ENCODE measurements at places on chromosomes 7 and 10.

DNA sequence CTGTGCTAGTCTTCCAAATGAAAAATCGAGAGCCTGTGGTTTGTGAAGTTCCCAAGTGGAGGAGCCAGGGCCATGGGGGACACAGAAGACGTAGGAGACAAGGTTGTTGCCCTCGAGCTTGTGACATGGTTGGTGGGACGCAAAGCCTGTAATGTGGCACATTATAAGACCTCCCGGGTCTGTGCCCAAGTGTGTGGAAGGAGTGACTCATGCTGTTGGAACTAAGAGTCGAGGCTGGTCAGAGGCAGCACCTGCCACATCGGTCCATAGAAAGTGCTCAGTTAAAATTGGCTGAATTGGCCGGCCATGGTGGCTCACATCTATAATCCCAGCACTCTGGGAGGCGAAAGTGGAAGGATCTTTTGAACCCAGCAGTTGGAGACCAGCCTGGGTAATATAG lies 27.0 kb upstream of the PODXL start:
- DNase-seq: no peak

- no peak for DNase-seq
These were observed 422.8 kb downstream of the KCNMA1 start for GRCh38 chr10:77214799-77215198.

DNA sequence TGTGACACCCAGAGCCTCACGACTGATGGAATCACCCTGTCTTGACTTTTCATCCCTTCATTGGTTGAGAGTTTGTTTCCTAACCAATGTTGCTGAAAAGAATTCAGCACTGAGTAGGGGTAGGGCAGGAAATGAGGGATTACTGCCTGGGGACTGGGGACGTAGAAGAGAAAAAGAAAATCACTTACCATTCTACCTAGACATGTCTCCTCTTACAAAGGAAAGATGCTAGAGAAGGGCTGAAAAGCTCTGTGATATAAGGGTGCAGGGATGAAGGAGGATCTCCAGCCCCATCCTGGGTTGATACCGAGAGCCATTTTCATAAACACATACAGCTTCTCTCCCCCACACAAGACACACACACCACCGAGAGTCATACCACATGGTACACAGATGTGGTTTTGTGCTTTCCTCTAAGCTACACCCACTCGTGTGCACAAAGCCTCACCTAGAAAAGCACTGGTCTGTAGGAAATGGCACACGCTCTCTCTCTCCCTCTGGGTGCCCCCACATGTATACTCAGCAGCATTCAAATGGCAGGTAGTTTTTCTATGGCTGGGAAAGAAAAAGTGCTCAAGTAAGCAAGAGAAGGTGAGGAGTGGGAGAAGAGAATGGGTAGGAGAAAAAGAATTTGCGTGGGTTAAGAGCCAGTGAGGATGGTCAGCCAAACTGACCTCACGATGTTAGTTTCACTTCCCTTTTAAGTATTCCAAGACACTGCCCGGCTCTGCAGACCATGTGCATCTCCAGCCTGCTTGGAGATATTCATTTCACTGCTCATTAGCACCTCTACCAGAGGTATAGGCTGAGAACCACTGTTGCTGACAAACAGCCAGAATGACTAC lies 85.8 kb downstream of the CALD1 start:
- no peak for DNase-seq

GRCh38 chr7:132618271-132618955 lies 42.1 kb upstream of the PLXNA4 start:
- no peak for DNase-seq

GRCh38 chr10:88073682-88074081 lies 210.3 kb downstream of the PTEN start:
- no peak for DNase-seq

GRCh38 chr10:124992462-124993344 lies 50.8 kb downstream of the ZRANB1 start:
- DNase-seq: peak; percentile 81

DNA sequence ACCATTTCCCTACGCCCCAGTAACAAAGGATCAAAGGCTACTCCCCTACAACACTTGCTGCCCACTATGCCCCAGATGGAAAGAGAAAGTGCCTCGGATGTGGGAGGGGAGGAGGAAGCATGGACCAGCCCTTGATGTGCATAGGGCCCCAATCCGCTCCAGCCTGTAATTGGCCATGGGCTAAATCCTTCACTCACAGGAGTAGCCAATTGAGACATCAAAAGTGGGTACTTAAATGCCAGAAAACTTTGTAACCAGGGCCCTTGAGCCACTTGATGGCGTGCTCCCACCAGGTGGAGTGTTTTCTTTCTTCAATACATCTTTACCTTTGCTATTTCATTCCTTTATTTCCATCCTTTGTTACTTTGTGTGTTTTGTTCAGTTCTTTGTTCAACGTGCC lies 500.5 kb upstream of the LRRN3 start:
- DNase-seq: no peak

GRCh38 chr10:118028619-118029018 lies 18.1 kb downstream of the RAB11FIP2 start:
- DNase-seq: no peak

DNA sequence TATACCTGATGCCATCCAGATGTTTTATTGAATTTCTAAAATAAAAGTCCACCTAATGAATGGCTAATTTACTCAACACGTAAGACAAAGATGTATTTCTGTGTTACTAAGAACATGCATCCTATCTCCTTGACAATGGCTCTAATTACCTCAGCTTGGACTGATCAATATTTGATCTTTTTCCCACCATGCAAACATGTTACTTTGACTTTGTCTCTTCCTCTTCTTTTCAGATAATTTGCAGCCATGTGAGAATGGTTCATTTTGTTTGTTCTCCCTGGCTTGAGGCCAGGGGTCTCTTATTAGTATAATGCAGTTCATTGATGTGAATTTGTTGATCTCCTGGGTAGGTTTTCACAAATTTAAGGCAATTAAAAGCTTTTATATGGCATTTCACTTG lies 302.1 kb downstream of the ADK start:
- no peak for DNase-seq

- no peak for DNase-seq
These were observed 9.4 kb downstream of the ING3 start for GRCh38 chr7:120959929-120960484.

DNA sequence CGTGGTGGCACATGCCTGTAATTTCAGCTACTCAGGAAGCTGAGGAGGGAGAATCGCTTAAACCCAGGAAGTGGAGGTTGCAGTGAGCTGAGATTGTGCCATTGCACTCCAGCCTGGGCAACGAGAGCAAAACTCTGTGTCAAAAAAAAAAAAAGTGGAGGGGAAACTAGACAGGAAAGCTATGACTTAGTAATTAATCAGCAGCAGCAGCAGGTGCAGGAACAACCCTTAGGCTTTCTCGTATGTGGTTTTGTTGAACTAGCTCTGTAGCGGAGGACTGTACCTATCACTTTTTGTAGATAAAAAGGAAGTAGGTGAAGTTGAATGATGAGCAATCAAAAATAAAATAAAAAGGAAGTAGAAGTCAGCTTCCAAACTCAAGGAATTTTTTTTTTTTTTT lies 76.9 kb upstream of the KMT2C start:
- no peak for DNase-seq

DNA sequence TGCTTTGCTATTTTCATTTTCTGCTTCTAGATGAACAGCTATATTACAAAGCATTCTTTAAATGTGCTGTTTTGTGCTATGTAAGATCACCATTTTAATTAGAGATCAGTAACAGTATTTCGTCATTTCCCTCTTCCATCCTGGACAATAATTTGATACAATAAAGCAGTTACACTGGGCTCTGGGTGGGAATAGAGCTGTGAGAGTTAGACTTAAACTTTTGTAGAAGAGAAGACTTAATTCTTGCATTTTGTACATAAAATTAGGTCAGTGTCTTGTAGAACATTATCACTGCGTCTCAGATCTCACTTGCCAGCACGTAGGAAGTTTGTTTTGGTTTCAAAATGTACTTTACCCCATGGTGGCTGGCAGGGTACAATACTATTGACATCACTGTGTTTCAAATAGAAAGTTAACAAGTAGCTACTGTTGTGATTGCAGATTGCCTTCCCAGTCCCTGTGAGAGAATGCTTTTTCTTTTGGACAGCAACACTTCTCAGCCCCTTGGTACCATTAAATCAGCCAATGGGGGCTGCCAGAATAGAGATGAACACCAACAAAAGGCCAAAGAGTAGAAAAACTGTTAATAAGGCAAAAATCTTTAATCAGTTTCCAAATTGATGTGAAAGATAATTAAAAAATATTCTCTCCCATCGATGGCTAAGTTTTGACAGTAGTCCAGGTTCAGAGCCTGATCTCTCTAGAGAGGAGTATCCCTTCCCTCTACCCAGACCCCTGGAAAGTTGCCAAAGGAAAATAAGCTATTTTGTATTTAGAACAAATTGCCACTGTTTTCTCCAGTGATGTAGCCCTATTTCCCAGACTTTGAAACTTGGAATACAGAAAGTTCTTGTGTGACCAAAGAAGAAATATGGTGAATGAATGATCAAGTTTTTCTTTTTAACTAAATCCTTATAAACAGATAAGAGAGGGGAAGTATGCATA lies 35.1 kb downstream of the SMNDC1 start:
- DNase-seq: no peak
